ENCODE measurements at places on chromosomes 7 and 10.

DNA sequence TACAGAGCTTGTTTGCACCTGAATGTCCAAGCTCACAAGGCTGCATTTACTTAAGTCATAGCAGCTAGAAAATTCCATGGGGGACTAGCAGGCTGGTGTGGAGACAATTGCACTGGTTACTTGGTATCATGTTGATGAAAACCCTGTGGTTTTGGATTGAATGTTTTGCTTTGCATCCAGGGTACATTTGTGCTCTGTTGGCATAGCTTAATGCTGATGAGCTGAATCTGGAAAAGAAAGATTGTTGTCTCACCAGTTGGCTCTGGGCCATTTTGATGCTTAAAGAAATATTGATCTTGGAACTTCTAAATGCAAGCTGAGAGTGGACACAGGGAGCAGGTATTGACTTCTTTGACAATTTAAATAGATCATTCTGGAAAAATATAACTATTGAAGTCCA, 122.5 kb upstream of the MBL2 start:
- DNase-seq: no peak

DNA sequence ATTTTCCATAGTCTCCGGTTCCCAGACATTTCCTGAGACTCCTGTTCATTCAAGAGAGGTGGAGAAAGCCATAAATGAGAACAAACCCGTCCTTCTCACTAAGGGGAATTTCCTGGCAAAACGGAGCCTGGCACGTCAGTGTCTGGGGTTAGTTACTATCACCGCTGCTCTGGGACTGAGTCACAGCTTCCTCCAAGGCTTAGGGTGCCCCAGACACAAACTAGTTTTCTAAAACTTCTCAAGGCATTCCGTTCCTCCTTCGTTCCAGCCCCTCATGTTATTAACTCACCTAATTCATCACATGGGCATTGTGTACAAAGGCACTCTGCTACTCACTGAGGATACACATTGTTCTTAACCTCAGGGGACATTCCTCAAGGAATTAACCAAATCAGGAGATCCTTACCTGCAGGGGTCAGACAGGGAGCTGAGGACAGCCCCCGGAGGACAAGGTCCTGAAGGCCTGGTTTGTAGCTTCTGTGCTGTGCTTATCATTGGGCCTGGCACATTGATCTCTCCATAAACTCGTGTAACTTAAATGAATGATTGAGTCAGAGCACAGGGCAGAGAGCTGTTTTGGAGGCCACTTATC, 103.0 kb upstream of the KLF6 start:
- DNase-seq: peak; percentile 57

GRCh38 chr7:78296046-78296597, 497.5 kb downstream of the PHTF2 start:
- no peak for DNase-seq

DNA sequence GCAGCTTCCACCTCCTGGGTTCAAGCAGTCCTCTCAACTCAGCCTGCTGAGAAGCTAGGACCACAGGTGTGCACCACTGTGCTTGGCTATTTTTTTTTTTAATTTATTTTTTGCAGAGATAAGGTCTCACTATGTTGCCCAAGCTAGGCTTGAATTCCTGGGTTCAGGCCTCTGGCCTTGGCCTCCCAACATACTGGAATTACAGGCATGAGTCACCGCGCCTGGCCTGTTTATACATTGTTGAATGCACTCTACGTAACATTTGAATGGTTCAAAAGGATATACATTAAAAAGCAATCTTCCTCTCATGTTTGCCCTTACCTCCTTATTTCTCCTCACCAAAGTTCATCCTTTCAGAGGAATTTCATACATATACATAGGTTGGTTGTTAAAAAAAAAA, 7.2 kb upstream of the SNX10 start:
- DNase-seq: no peak

DNA sequence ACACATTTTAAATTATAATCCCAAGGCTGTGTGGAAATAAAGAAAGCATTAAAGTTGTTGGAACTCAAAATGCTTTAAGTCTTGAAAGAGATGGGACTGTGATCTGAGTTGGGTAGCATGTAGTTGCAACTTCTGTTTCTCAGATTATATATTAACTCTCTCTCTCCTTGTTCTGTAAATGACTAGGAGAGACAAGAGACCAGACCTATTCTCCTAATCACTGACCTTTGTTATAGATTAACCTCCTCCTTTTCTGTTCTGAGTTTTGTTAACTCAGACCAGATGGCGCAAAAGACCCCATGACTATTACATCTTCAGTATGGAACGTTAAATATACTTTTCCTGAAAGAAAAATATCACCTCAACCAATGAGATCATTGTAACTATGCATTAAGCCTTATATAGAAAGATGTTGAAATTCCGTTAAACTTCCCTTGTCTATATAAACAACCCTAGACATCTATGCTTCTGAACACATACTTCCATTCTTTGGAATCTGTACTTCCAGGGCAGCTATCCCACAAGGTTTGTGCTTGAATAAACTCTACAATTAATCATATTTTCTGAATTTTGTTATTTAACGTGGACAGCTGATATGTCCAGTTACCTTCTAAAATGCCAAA, 143.5 kb upstream of the TRIM24 start:
- DNase-seq: no peak

DNA sequence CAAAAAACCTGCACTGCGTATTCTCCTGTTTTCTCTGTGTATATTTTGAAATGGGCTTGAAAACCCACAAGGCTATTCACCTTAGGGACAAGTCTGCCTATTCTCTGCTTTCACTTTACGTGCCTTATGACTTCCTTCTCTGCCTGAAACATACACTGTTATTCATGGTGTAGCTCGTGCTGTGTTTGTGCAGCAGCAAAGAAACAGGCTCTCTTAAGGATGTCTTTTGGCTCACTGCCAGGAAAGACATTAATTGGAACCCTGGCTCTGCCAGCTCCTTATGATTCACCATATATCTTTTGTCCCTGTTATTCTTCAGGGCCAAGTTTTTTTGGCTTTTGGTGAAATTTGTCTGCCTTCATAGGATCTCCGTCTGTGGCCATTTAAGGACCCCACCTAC, 92.4 kb downstream of the TMEM106B start:
- DNase-seq: no peak

DNA sequence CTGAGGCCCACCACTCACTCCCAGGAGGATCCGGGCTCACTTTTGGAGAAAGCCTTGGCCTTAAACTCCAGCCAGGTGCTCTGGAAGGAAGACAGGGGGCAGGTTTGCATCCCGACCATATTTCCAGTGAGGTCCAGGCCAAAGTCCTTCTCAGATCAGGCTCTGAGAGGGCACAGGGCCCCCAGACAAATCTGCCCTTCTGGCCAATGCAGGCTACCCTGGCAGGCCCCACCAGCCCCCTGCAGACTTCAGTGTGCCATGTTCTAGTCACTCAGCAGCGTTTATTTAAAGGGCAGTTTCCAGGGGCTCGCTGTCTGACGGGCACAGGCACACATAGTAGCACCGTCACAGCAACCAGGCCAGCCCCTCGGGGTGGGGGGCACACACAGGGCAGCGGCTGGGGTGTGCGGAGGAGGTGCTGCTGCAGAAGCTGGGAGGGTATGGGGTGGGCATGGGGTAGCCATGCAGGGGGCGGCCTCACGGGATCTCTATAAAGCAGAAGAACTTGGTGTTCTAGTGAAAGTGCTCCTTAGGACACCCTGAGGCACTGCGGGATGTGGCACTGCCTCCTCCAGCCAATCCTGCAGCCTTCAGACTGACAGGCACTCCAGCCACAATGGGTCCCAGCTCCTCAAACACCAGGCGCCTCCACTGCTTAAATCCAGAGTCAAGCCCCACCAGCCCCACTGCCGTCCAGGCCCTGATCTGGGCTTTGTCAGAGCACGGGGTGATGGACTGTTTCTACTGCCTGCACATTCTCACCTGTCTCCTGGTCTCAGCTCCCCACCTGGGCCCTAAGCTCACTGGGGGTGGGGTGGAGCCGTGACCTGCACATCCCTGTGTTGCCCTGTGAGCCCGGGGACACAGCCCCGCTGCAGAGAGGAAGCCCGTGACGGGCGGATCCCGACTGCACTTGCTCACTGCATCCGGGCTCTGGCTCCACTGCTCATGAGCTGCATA, 9.6 kb upstream of the PYROXD2 start:
- DNase-seq: no peak

- peak; percentile 54 for DNase-seq
Measured at GRCh38 chr7:131188367-131189339, 139.0 kb upstream of the MKLN1 start.

DNA sequence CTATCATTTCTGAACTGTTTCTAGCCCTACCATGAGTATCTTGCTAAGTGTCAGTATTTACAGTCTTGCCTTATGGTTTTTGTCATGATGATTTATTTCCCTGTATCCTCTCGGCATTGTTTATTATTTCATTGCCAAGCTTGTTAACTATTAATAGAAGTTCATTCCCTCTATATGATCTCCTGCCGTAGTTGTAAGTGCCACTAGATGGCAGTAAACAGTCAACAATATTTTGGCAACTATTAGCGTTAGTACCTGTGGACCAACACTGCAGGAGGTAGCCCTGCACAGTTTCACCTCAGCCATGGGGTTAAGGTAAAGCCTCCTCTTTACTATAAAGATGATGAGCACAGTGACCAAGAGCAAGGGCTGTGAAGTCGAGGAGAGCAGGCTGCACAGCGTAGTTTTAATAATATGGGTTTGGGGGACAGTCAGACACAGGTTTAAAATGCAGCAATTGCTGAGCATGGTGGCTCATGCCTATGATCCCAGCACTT, 26.1 kb upstream of the CCNJ start:
- DNase-seq: peak; percentile 23

GRCh38 chr7:8177109-8177933, 84.6 kb downstream of the ICA1 start:
- DNase-seq: no peak

- no peak for DNase-seq
Measured at GRCh38 chr7:122433765-122434164, 129.2 kb upstream of the FEZF1 start.

GRCh38 chr7:44348300-44348699, 22.9 kb upstream of the CAMK2B start:
- no peak for DNase-seq

- no peak for DNase-seq
Measured at GRCh38 chr7:143416565-143417149, 8.0 kb upstream of the EPHA1 start.

DNA sequence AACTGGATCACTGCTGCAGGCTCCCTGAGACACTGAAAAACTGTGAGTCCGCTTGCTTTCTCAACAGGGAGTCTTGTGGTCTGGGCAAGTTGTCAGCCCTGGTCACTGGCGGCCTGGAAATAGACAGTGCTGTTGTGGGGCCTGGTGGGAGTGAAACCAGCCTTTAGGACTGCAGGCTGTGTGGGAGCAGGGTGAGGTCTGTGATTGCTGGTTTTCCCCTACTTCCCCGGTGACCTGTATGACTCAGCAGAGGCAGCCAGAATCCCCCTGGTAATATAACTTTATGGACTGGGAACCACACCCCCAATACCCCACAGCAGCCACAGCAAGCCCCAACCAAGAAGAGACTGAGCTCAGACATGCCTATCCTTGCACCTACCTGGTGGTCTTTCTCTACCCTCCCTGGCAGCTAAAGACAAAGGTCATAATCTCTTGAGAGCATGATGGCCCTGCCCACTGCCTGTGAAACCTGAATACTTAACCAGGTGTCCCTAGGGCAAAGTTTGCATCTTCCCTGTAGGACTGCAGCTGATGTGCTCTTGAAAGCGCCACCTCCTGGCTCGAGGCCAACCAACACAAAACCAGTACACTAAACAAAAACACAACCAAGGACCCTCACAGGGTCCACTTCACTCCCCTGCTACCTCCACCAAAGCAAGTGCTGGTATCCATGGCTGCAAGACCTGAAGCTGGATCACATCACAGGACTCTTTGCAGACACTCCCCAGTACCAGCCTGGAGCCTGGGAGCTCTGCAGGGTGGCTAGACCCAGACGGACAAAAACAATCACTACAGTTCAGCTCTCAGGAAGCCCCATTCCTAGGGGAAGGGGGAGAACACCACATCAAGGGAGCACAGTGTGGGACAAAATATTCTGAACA, 7.2 kb upstream of the ADAM22 start:
- no peak for DNase-seq

DNA sequence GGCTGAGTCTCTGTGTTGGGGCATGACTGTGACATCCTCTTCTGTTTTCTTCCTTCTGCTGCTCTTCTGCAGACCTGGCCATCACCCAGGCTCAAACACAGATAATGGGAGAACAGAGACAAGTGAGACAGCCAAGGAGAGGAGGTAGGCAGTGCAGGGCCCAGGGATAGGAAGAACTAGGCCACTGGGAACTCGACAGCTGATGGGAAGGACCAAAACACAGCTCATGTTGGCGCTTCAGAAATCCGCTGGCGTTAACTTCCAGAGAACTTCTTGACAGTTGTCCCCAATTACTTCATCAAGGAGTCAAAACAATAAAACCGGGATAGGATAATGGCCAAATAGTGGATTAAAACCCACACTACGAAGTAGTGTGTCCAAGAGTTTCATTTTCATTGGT, 97.0 kb upstream of the PALS2 start:
- DNase-seq: no peak

DNA sequence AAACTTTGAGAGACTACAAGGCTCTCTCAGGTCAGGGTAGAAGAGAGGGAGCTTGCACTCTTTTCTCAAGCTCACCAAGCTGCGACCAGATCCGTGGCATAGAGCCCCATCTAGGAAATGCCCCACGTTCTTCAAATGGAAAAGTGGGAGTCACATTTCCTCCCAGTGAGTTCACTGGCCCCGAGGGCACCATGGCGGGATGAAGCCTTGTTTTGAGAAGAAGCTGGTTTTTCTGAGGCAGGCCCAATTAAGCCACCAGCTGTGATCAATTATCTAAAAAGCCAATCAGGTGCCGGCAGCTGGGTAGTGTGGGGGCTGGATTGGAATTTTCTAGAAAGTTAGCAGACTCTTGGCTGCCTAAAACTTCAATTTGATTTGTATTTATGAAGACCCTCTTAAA, 101.4 kb downstream of the ZNF365 start:
- no peak for DNase-seq

DNA sequence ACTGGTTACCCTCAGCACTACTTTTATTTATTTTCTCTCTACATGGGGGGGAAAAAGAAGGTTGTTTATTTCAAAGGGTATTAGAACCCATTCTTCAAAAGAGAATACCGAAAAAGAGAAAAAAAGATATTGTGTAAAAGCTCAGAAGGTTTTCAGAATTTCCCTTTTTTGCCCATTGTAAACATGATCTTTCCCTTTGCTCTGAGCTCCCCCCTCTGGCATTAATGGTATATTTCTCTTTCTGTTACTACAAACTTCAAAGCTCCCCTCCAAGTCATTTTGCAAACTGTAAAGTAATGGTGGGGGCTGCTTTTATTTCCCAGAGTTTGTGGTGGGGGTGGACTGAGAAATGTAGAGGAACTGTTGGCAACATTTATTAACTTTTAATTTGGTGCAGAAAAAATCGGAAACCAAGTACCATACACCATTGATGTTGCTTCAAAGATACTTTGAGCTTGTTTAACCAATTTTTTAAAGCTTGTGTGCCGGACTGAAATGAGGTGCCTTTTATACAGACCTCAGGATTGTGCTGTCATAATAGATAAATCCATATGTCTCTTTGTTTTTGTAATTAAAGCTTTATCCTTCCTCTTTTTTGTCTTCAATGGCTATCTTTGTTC, 181.5 kb downstream of the EXOC4 start:
- DNase-seq: no peak

GRCh38 chr10:4154191-4154715, 369.2 kb upstream of the KLF6 start:
- DNase-seq: no peak
